Kidney epithelial cell (primary cell): ENCODE measurements at places on chromosomes 7 and 10.

- DNase-seq, result no peak
These were observed 246.1 kb downstream of the REEP3 start for GRCh38 chr10:63767138-63767801.

GRCh38 chr7:7617550-7617949, 23.0 kb upstream of the UMAD1 start:
- DNase-seq, result no peak

DNA sequence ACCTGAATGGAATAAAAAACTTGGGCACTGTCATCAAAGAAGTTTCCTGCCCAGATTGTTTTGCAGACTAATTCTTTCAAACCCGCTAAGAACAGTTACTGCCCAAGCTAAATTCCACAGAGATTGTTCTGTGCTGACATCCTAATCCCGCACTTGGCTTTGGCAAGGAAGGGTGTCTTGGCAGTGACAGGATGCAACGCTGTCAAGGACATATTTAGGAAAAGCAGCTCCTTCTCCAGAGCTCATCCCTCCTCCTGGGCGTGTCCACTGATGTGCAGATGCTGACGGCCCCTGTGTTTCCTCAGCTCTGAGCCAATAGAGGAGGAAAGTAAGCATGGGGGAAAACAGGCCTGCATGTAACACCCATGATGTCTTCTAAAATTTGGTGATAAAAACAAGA, 74.2 kb downstream of the EEPD1 start:
- no peak for DNase-seq

DNA sequence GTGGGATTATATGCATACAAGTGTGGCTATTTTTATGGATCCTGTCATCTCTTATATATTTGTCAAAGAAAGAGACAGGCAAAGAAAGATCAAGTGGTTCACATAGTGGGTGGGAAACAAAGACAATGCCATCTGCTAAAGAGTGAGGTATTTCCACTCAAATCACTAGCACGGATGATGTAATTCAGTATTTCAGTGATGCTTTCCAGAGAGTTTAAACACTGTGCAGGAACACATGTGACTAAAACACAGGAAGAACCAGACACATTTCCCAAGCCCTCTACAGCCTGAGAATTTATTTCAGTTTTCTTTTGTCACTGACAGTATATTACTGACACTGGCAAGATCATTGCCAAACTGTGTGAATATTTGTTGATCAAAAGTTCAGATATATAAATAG, 885.7 kb upstream of the CELF2 start:
- no peak for DNase-seq

GRCh38 chr10:34473174-34474008, 341.7 kb downstream of the PARD3 start:
- no peak for DNase-seq

- no peak for DNase-seq
These were observed 44.0 kb upstream of the VDAC2 start for GRCh38 chr10:75166623-75166972.

- DNase-seq, result no peak
These were observed 11.3 kb upstream of the INMT start for GRCh38 chr7:30740417-30741181.

GRCh38 chr10:102009801-102010425, 46.1 kb downstream of the ARMH3 start:
- DNase-seq, result peak; percentile 79

DNA sequence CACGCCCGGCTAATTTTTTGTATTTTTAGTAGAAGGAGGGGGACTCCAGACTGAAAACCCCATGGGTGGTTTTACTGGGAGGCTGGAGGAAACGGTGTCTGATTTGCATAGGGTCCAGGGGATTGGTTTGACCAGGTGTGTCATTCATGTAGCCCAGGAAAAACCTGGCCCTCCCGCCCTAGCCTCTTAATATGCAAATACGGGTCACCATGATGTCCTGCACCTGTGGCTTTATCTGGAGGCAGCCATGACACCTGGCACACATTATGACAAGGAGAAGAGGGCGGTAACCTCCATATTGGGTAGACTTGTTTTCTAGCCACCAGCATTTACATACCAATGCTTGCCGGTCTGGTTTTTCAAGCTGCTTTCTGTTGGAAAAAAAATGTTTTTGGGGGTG, 68.0 kb downstream of the TRIL start:
- DNase-seq, result no peak

- DNase-seq, result no peak
These were observed 47.0 kb downstream of the SPAM1 start for GRCh38 chr7:123972045-123972444.

DNA sequence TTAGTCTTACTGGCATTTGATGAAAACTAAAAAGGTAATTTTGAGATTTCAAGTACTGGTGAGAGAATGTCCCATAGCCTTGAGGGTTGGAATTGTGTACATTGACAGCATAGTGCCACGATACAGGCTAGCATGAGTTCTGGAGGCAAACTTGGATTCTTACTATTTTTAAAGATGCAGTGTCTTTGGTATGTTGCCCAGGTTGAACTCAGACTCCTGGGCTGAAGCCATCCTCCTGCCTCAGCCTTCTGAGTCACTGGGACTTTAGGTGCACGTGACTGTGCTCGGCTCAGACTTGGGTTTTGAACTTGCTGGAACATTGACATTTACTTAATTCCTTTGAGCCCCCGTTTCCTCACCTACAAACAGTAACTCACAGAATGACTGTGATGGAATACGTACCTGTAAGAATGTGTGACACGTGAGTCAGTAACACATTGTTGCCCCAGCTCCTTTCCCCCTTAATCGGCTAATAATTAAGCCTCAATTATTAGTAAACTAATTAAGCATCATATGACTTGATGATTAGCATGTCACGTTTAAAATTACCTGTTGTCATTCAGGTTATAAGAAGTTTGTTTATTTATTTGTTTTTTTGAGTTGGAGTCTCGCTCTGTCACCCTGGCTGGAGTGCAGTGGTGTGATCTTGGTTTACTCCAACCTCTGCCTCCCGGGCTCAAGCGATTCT, 10.6 kb downstream of the DNAJB6 start:
- DNase-seq, result no peak

DNA sequence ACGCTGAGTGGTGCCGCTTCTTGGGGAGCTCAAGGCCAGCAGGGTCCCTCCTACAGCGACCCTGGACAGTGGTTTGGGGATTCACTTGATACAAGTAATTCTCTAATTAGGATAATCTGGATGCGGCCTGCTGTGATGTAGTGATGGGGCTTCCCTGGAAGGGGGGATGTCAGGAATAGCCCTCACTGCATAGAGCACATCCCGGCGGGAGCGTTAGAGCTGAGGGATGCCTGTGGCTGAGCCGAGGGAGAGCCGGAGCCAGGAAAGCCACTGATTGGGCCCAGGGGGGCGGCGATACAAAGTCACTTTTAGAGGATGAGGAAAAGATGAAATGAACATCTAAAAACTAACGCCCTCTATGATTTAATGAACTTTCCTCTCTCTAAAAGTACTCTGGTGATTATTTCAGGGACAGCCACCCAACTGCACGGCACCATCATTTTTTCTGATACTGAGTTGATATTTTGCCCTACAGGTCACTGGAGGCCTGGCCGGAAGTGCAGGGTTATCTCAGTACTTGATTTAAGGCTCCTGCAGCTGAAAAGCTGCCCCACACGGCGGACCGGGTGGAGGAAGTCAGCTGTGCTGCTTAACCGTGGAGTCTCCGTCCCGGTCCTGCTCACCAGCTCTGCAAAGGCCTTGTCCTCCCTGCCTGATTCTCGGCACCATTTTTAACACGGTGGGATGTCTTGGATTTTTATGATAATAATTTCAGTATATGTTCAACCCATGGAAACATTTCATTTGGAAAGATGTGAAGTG, 518.8 kb downstream of the DNAJB6 start:
- DNase-seq, result no peak

DNA sequence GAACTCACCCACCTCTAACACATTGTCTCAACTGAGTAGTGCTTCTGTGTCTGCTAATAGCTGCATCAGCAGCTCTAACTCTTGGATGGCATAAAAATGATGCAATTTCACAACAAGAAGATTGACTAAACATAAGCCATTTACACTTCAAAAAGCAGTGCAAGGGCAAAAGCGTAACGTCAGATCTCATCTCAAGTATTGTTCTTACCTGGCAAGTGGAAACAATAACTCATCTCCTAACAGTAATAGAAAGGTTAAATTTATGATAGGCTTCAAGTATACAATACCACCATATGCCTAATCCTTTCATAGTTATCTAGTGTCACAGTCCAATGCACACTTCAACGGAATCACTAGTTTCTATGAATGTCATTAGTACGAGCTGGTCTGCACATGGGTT, 14.8 kb downstream of the TPK1 start:
- no peak for DNase-seq

DNA sequence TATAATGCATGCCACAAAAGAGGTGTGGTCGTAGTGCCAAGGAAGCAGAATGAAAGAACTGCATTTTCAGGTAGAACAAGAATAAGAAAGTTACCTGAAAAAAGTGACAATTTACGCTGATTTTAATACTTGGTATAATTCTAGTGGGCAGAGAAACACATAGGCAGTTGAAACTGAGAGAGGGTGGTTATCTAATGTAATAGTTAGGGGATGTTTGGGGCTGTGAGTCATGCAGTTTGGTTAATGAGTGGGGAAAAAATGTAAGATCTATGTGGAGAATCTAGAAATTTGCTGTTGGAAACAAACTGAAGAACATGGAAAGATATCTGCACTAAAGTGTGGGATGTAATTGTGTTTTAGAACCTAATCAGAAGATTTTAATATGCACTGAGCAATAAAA, 33.7 kb downstream of the ZNF37A start:
- no peak for DNase-seq

DNA sequence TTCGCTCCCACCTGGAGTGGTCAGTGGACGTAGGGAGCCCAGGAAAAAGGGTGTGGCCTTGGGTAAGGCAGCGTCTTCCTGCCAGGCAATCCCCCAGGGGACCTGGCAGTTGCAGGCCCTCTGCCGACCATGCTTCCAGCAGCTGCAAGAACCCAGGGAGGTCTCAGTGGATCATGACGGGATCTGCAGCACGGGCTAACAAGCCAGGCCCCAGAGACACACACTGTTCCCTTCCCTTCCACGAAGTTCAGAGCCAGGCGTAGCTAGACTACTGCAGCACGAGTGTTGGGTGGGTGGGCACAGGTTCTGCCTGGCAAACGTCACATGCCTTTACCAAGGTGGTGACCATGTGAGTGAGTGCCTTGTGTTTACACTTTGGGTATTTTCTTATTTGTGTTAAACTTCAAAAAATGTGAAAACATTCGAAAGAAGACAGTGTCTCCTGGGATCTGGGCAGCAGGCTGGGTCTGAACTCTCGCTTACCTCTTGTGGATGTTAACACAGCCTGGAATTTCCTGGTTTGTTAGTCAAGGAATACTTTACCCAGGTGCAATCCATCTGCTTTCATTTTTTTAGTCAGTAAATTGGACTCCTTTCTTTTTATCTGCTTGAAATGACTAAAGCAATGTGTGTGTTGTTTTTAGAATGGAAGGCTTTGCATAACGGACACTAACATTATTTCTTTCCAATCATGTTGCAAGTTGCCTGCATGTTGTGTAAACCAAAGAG, 48.2 kb upstream of the VIPR2 start:
- DNase-seq, result no peak

- peak; percentile 84 for DNase-seq
These were observed 216.8 kb upstream of the CCDC6 start for GRCh38 chr10:60123172-60123571.

DNA sequence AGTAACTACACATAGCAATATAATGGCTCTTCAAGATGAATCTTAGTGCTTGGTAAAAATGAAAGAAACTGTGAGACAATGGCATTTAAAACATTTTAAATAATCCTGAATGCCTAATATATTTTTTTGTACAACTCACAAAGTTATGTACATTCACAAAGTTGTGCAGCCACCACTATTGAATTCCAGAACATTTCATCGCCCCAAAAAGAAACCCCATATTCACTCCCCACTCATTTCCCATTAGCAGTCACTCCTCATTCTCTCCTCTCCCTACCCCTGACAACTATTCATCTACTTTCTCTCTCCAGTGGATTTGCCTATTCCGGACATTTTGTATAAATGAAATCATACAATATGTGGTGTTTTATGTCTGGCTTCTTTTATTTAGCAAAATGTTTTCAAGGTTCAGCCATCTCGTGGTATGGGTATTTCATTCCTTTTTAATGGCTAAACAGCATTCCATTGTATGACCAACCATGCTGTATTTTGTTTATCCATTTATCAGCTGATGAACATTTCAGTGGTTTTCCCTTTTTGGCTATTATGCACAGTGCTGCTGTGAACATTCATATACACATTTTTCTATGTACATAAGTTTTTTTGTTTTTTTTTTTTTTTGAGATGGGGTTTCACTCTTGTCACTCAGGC, 34.7 kb downstream of the ENTPD7 start:
- no peak for DNase-seq

- no peak for DNase-seq
These were observed 237.2 kb upstream of the MTPN start for GRCh38 chr7:136214356-136214755.

GRCh38 chr7:116232350-116232749, 22.0 kb downstream of the TES start:
- no peak for DNase-seq

DNA sequence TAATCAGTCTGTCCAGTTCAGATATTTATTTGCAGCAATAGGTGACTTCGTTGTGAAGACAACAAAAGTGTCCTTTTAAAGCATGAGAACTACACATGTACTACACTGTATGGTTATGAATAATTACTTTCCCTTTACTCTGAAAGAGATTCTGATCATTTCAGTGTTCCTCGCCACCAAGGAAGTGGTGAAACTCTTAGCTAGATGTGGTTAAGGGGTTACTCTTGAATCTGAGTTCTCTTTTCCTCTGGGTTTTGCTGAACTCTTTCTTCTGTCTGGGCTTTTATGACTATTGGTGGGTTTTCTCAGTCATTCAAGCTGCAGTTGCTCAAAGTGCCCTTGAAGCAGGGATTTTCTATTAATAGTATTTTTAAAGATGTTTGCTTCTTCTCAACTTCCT, 127.9 kb upstream of the SEM1 start:
- DNase-seq, result no peak

DNA sequence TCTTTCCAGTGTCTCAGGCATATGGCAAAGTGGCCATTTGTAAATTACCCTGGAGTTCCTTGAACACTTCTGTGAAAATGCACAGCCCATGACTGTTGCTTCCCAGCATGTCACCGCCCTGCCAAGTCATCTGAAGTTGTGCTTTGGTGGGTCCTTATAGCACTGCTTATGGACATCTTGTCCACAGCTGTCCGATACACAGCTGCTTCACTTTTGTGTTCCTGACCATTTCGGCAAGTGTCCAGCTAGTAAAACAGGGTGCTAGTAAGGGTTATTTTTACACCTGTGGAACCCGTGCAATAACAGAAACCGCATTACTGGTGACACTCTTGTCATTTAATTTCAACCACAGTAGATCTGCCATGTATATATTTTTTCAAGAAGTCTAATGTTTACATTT, 29.7 kb downstream of the PIP4K2A start:
- DNase-seq, result no peak
